ENCODE measurements at places on chromosomes 2 and 18. TPM values are rescaled to one million over a fixed set of nuclear protein-coding genes. Genes with fewer than 3 reads are reported as not detected.
A peak's percentile ranks its signal among the peaks of the same experiment; 100 is the strongest.

ACMSD gene
- not detected for total RNA-seq

PDE11A gene
- total RNA-seq = not detected

HES6 gene
- 19.7 TPM for total RNA-seq

- H3K4me1 ChIP-seq = peaks cover 6% of the 10 kb centered on the region
- no peaks in the 10 kb centered on the region for H3K36me3 ChIP-seq
- DNase-seq = peak; percentile 16
- peak overlapping the region; percentile 6 for H3K4me3 ChIP-seq
- H3K27me3 ChIP-seq = no peaks in the 10 kb centered on the region
Observed at GRCh38 chr2:212956665-212957607, 194.5 kb downstream of the IKZF2 start.

DNA sequence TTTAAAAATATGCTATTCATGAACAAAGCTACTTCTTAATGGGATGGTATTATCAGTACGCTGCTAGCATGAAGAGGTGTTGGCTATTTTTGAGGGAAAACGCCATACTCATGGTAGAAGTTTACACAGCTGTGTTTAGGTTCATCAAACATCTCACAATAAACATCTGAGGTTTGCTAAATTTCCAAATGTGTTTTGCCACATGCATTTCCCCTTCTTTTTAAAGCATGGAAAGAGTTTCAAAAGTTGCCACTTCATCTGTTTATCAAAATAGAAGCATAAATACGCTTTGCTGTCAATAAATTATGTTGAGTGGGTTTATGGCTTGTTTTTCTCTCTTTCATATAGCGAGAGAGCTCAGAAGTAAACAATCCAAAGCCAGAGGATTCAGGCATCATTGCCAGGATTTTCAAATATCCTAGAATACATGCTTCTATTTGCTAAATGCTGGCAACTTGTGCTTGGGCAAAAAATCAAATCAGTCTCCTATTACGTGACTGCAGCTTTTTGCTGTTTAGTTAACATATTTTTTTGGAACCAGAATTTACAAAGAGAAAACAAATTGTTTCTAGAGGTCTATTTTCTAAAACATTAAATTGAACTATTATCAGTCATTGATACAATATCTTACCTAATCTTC is 1919.9 kb upstream of the LRRTM1 start:
- DNase-seq = no peak
- H3K27me3 ChIP-seq = no peaks in the 10 kb centered on the region
- no peaks in the 10 kb centered on the region for H3K36me3 ChIP-seq
- no peaks in the 10 kb centered on the region for H3K4me1 ChIP-seq
- no peak overlapping the region for H3K27ac ChIP-seq

DNA sequence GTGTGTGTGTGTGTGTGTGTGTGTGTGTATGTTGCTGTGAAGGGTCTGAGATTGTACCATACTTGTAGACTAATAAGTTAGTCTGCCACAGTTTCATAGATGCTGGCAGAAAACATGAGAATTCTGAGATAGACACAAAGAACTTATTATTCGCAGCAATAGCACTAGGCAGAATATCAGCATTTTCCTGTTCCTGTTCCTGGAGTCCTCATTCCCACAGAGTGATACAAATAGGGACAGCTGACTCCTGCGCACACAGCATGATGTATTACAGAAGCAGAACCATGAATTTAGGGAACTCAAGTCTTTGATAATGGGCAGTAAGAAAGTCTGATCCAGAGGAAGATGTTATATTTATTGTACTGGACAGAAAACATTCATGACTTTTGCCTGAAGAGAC is 1466.3 kb downstream of the DPP10 start:
- H3K36me3 ChIP-seq = no peaks in the 10 kb centered on the region
- no peaks in the 10 kb centered on the region for H3K27me3 ChIP-seq
- no peak overlapping the region for H3K27ac ChIP-seq
- no peaks in the 10 kb centered on the region for H3K4me1 ChIP-seq
- no peak overlapping the region for H3K4me3 ChIP-seq
- DNase-seq = no peak

GRCh38 chr2:170204298-170204951 is 26.5 kb downstream of the MYO3B start:
- H3K4me3 ChIP-seq = no peak overlapping the region
- peaks cover 6% of the 10 kb centered on the region for H3K36me3 ChIP-seq
- H3K27me3 ChIP-seq = no peaks in the 10 kb centered on the region
- no peak for DNase-seq
- H3K4me1 ChIP-seq = no peaks in the 10 kb centered on the region
- H3K27ac ChIP-seq = no peak overlapping the region

GRCh38 chr18:21298351-21298750 is 56.3 kb downstream of the GREB1L start:
- peaks cover 10% of the 10 kb centered on the region for H3K4me1 ChIP-seq
- H3K36me3 ChIP-seq = no peaks in the 10 kb centered on the region
- no peaks in the 10 kb centered on the region for H3K27me3 ChIP-seq
- no peak for DNase-seq
